ENCODE measurements at places on chromosomes 12 and 14.
A peak's percentile ranks its signal among the peaks of the same experiment; 100 is the strongest.

DNA sequence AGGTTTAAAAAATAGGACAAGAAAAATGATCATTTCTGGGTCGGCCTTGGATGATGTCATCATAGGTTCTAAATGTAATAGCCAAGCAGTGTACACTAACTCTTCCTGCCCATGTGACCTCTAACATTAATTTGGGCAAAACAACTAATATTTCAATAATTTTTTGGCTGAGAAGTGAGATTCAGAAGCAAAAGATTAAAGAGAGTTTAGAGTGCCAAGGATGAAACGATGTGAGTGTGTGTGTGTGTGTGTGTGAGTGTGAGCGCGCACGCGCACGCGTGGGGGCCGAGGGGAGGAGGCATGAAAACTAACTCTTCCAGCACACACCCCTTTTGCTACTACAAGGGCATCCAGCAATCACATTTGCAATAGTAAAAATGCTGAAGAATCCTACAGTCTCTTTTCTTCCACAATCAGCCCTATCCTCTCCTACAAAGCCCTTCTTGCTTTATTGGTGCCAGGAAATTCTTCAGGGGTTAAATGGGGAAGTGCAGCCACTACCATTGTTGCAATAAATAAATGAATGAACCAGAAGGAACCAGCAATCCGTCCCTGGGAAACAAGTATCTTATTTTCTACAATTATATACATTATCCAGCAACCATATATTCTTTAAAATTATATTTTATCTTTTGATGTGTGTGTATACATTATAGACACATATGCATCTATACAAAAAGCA is 52.9 kb downstream of the PEBP1 start:
- H3K36me3 ChIP-seq: peaks cover 2% of the 10 kb centered on the region
- H3K4me1 ChIP-seq: no peaks in the 10 kb centered on the region
- peak; percentile 60 for DNase-seq
- peak overlapping the region; percentile 25 for H3K4me3 ChIP-seq
- no peaks in the 10 kb centered on the region for H3K27me3 ChIP-seq
- peak overlapping the region; percentile 23 for H3K27ac ChIP-seq

DNA sequence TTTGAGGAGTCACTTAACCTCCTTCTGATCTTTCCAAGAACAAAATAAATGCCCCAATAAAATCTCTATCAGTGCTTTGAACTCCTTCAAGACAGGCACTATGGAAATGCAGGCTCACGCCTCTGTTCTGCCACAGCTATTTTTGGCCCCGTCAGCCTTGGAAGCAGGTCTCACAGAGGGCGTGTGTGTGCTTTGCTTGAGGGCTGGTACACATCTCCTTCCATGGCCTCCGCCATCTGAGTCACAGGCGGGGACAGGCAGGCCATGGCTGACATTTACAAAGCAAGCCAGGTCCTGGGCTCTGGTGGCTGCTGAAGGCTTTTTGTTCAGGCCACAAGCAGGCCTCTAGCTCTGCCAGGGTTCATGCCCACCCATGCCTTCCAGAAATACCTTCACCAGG is 16.0 kb downstream of the PRIMA1 start:
- H3K4me3 ChIP-seq: no peak overlapping the region
- H3K36me3 ChIP-seq: no peaks in the 10 kb centered on the region
- no peak for DNase-seq

DNA sequence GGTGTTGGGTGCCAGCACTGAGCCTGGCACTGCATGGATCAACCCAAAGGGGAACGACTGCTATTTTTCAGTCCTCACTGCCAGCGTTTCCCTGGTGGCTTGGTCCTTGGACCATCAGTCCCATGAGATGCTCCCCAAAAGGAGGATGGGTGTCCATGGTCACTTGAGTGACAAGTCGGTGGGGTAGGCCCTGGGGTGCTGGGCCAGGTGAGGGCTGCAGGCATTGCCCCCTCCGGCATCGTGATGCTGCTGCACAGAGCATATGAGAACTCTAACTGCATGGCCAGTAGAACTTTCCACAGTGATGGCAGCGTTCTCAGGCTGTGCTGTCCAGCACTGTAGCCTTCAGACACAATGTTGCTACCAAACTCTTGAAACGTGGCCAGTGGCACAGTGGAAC is 16.2 kb downstream of the SETD1B start:
- no peak overlapping the region for H3K27ac ChIP-seq
- peaks cover 66% of the 10 kb centered on the region for H3K36me3 ChIP-seq
- no peak for DNase-seq

- H3K4me1 ChIP-seq: peaks cover 2% of the 10 kb centered on the region
- peak overlapping the region; percentile 29 for H3K27ac ChIP-seq
- no peaks in the 10 kb centered on the region for H3K36me3 ChIP-seq
- peak; percentile 56 for DNase-seq
Observed at GRCh38 chr12:30701056-30701455, 5.4 kb upstream of the IPO8 start.

- peak; percentile 4 for DNase-seq
- H3K4me1 ChIP-seq: no peaks in the 10 kb centered on the region
- H3K27me3 ChIP-seq: no peaks in the 10 kb centered on the region
- H3K27ac ChIP-seq: no peak overlapping the region
Observed at GRCh38 chr12:78641837-78642423, 222.6 kb upstream of the SYT1 start.

DNA sequence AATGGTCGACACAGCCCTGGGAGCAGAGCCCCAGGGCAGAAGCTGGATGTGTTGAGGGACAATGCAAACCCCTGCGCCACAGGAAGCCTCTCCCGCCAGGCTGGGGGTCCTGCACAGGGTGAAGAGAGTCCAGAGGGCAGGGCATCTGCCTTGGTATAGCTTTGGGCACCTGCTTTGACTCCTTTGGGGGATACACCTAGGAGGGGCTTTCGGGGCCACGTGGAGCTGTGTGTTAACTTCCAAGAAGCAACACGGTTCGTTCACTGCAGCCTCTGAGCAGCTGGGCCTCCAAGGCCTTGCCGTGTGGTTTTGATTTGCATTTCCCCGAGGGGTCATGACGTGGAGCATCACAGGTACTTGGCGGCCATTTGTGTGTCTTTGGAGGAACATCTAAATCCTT is 5.8 kb upstream of the PUS1 start:
- no peaks in the 10 kb centered on the region for H3K27me3 ChIP-seq
- no peaks in the 10 kb centered on the region for H3K4me1 ChIP-seq
- H3K4me3 ChIP-seq: no peak overlapping the region
- DNase-seq: no peak
- H3K36me3 ChIP-seq: peaks cover 37% of the 10 kb centered on the region
- H3K27ac ChIP-seq: no peak overlapping the region
